ENCODE measurements at places on chromosomes 11 and 22.

GRCh38 chr11:87722756-87723565 lies 452.3 kb downstream of the RAB38 start:
- DNase-seq, result peak; percentile 53

- DNase-seq, result no peak
These were observed 12.9 kb upstream of the WT1 start for GRCh38 chr11:32448232-32448631.

- no peak for DNase-seq
These were observed 40.9 kb downstream of the C11orf96 start for GRCh38 chr11:43983221-43983810.

DNA sequence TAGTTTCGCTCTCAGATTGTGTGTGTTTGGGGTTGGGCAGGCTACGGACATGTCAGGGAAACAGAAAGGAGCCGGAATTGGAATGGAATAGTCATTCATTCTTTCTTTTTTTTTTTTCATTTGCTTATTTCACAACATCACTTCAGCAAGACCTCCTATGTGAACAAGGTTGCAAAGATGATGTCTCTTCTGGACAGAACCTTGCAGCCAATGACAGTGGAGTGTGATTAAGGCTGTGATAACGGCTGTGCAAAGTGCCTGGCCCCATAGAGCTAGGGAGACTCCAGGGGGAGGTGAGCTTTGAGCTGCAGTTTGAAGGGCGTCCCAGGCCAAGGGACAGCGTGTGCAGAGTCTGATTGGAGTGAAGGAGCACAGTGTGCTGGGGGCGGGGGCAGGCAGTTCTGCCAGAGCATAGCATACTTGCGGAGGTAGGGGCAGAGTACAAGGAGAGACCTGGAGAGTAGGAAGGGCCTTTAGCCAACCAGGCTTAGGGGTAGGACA lies 3.4 kb downstream of the TIGD3 start:
- no peak for DNase-seq

Measured in adrenal gland (tissue), 19 donors.